ENCODE measurements at places on chromosomes 16 and 17.

DNA sequence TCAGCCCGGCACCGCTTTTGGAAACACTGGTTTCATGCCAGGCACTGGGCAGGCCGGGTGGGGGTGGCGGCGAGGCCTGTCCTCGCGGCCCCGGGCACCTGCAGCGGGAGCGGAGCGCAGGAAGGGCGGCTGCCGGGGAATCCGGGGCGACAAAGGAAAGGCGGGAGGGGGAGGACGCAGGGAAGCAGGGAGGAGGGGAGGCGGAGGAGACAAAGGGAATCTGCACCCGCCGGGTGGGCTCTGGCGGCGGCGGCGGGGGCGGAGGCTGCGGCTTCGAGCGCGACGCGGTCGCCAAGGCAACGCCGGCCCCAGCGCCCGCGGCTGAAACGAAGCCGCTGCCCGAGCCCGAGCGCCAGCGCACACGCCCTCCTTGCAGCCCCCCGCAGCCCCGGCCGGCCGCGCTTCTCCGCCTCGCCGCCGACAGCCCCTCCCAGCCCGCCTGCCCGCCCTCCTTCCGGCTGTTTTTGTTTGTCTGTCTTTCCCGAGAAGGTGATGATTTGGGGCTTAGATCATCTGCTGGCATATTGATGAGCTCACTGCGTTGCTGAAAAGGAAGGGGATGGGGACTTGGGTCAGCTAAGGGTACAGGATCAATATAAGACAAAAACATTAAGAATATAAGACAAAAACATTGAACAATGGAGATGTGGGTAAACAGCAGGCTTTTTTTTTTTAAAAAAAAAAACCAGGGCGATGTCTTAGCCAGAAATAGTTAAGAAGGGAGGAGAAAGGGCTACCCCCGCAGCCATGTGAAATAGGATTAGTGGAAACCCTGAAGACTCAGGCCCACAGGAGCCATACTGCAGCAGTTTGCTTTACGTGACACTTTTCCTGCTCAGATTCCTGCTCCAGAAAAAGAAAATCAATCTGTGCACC lies 32.7 kb downstream of the CDK5R1 start:
- DNase-seq = no peak

- no peak for DNase-seq
Observed at GRCh38 chr17:57439651-57440050, 183.3 kb downstream of the MSI2 start.

GRCh38 chr17:11240841-11241610 lies at the start of gene SHISA6:
SHISA6 (plus strand) TSS chr17:11241213.
- DNase-seq = no peak

DNA sequence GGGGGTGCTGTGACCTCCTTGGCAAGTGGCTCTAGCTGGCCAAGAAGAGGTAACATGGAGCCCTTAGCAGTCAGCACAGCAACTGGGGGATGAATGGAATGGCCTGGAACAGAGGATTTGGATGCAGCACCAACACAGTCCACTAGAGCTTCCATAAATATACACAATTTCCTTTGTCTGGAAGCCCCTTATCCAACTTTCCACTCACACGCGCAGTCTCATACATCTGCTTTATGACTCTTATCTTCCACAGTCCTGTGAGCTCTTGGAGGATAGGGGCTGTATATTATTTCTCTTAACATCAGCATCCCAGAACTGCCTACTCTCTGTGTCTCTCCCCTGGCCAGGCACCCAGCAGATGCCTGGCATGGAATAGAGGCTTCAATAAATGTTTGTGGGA lies 235.6 kb upstream of the MAF start:
- DNase-seq = no peak

GRCh38 chr16:2343211-2343610 lies 2.7 kb upstream of the ABCA3 start:
- no peak for DNase-seq

DNA sequence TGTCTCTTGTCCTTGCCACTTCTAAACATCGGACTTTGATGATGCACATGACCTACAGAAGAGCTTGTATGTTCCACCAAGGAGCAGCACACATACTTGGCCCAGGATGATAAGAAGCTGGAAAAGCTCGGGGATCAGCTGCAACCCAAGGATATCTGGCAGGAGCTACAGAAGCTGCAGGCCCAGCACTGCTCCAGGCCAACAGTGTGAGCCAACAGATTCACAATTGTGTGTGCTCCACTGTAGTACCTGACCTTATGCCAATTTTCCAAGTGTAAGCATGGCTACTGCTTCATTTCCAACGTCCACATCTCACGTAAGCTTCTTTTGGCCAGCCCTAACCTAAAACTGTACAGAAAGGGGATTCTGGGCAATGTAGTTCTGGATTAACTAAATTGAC lies 83.4 kb downstream of the COX10 start:
- DNase-seq = no peak

DNA sequence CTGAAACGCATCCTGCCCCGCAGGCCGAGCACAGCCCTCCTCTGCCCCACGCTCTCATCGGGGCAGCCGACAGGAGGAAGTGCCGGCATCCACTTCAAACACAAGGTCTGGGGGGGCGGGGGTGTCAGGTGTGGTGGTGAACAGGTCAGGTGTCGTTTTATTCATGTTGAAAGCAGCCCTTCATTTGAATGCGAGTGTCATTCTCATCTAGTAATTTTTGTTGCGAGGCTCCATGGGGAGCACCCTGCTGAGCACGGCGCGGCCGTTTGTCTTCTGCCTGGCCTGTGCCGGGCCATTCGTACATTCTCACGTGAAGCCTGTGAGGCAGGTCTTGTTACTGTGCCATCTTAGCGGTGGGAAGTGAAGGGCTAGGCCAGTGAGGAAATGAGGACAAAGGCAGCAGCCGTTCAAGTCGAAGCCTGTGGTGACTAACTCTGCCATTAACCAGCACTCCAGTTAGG lies 1.9 kb downstream of the ACSF3 start:
- no peak for DNase-seq

DNA sequence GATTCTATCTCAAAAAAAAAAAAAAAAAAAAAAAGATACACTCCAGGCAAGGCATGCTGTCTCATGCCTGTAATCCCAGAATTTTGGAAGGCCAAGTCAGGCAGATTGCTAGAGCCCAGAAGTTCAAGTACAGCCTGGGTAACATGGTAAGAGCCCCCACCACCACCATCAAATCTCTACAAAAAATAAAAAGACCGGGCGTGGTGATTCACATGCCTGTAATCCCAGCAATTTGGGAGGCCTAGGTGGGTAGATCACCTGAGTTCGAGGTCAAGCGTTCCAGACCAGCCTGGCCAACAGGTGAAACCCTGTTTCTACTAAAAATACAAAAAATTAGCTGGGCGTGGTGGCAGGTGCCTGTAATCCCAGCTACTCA lies 1.8 kb upstream of the ACLY start:
- no peak for DNase-seq

- DNase-seq = no peak
Observed at GRCh38 chr17:68498479-68499326, 13.5 kb upstream of the PRKAR1A start.

DNA sequence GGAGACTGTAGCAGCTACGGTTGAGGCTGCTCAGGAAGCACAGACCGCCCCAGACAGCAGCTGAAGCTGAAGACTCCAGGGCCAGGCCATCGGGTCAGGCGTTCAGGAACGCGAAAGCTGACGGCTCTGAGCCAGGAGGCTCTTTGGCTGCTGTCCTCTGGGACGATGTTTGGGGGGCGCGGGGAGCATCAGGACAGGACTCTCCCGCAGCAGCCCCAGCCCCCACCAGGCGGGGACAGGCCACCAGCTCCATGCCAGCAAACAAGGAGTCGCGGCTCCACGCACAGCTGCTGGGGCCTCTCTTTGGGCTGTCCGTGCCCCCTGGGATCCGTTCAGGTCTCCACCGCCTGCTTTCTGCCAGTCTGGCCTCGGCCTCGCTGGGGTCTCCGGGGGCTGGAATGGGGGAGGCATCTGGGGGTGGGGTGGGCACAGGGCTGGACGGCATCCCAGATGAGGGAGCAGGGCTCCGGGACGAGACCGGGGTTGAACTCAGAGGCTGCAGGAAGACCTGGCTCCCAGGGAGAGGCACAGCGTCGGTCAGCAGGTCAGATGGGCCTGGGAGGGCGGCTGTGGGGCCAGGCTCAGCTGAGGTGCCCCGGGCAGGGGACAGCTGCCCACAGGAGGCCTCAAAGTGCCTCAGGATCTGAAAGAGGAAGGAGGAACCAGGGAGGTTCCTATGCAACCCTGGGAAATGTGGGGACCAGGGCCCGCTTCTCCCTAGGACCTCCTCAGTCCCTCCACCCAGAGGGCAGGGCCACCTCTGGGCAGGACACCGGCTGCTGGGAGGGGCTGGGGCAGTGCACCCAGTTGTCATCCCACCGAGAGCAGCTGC lies 6.3 kb upstream of the CEP131 start:
- DNase-seq = no peak

DNA sequence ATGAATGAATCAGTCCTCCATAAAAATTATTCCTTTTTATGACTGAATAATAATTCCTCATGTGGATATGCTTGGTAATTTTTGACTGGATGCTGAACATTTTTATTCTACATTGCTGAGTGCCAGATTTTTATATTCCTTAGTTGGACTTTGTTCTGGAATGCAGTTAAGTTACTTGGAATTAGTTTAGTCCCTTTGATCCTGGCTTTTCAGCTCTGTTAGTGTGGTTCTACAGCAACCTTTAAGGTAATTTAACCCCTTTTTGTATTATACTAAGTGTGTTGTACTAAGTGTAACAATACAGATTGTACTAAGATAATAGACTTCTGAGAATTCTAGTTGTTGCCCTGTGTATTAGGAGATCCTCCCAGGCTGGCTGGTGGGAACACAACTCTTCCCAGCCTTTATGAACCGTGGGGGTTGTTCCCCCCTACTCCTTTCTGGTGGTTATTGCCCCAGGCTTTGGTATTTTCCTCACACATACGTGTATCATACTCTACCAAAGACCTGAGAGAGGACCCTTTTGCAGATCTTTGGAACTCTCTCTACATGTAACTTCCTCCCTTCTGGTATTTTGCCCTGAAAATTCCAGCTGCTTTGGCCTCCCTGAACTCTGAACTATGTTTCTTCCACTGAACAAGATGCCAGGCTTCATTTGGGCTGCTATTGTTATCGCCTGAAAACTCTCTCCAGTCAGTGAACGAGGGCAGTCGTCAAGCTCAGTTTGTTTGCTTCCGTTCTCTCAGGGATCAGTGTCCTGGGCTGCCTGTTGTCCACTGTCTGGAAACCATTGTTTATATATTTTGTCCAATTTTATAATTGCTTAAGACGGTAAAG lies 30.5 kb downstream of the TANGO6 start:
- DNase-seq = no peak

- no peak for DNase-seq
Observed at GRCh38 chr16:3716831-3717234, 491 bp downstream of the TRAP1 start.

DNA sequence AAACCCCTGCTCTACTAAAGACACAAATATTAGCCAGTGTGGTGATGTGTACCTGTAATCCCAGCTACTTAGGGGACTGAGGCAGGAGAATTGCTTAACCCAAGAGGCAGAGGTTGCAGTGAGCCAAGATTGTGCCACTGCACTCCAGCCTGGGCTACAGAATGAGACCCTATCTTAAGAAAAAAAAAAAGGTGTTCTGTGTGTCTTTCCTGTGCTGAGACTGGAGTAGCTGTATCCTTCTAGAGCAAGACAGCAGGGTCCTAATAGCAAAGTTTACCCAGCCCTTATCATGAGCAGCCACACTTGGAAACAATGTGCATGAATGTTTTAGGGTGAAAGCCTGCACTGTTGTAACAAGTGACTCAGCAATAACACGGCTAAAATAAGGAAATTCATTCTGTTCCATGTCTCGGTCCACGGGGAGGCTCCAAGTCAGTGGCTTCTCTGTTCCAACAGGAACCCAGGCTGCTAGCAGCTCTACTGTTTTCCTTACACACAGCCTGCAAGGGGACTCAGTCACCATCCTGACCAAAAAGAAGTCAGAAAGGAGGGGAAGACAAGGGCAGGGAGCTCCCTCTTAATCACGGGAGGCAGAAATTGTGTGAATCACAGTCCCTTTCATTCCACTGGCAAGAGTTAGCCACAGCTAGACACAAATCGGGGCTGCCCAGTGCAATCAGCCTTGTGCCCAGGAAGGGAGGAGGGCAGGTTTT lies 7.1 kb upstream of the SLC5A11 start:
- no peak for DNase-seq

GRCh38 chr16:59690216-59690615 lies 956.1 kb upstream of the GOT2 start:
- no peak for DNase-seq

GRCh38 chr17:59365383-59365981 lies 34.0 kb downstream of the YPEL2 start:
- no peak for DNase-seq

DNA sequence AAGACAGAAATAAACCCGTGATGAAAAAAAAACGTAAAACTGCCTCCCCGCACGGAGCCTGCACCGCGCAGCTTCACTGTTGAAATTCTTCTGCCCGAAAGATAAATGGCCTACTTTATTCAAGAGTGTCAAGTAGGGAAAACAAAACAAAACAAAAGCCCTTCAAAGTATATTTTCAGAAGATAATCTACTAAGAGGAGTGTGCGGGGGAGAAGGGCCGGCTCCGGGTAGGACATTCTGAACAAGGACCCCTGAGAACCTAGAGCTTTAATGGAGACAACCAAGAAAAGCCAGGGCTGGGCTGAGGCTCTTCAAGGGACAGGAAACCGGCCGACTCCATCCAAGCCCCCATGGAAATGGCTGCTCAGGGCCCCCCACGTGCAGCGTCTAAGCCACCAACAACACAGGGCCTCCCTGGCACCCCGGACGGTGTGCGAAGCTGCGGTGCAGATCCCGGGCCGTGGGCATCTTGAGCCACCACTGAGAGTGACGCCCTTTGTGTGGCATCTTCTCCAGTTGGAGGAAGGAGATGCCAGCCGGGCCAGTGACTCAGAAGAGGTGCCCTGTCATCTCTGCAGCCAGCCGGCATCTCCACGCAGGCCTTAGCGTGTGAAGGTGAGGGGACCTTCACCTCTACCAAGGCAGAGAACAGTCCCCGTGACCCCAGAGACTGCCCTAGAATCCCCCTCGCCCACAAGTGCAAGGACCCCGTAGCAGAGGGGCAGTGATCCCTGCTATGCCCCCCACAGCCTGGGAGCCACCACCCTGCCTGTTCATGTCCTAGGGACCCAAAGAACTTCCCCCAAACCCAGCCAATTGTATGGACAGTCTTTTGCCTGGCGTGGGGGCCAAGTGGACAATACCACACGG lies 250.8 kb downstream of the C16orf95 start:
- DNase-seq = no peak

DNA sequence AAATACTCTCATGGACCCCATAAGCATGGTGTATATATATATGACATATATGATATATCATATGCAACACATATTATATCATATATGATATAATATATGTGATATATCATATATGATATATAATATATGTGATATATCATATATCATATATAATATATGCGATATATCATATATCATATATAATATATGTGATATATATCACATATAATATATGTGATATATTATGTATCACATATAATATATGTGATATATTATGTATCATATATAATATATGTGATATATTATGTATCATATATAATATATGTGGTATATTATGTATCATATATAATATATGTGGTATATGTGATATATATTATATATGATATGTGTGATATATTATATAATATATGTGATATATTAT lies 21.9 kb upstream of the MAPK3 start:
- no peak for DNase-seq

DNA sequence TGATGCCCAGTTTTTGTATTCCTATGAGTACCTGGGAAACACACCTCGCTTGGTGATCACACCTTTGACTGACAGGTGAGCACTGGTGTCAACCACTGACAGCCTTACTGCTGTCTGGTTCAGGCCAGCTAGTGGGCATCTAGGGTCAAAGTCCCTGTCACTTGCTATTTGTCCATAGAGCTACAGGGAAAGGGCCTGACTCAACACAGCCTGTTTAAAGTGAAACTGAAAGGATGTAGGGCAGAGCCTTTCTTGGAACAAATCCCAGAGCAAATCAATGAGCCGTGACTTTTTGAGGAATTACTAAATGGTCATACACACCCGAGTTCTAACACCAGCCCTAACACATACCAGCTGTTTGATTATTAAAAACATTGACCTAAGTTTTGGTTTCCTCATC lies 106.8 kb downstream of the DNAH9 start:
- DNase-seq = no peak

Data from vagina (tissue), 2 donors.